ENCODE measurements at places on chromosomes 6 and 20. TPM values are rescaled to one million over a fixed set of nuclear protein-coding genes. Genes with fewer than 3 reads are reported as not detected.

GRCh38 chr6:139109558-139109957, 25.3 kb upstream of the HECA start:
- H3K4me3 ChIP-seq = no peak overlapping the region
- no peaks in the 10 kb centered on the region for H3K36me3 ChIP-seq
- H3K4me1 ChIP-seq = no peaks in the 10 kb centered on the region
- H3K27ac ChIP-seq = no peak overlapping the region
- no peaks in the 10 kb centered on the region for H3K27me3 ChIP-seq
- DNase-seq = peak; percentile 27

DNA sequence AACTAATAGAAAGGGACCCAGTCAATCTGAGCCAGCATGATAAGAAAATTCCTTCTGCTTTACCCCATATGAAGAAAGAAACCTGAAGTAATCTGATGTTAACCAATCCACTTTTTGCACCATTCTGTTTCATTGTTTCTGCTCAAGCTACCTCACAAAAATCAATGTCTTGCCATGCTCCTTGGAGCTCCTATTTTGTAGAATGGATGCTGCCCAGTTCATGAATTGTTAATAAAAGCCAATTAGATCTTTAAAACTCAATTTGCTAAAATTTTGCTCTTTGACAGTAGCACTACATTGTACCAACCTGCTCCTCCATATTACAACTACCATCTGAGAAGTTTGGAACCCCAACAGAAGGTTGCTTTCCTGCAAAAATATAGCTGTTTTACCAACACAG, 116.2 kb upstream of the GPR6 start:
- no peaks in the 10 kb centered on the region for H3K36me3 ChIP-seq
- no peak overlapping the region for H3K27ac ChIP-seq
- DNase-seq = no peak
- H3K4me3 ChIP-seq = no peak overlapping the region

Gene DPPA5
- polyA plus RNA-seq = not detected

- no peaks in the 10 kb centered on the region for H3K36me3 ChIP-seq
- H3K4me1 ChIP-seq = no peaks in the 10 kb centered on the region
- DNase-seq = peak; percentile 51
- H3K4me3 ChIP-seq = no peak overlapping the region
- H3K27ac ChIP-seq = no peak overlapping the region
Observed at GRCh38 chr6:111478749-111479148, 4.3 kb downstream of the REV3L start.

Data from small intestine (tissue), 16 donors.